ENCODE measurements at places on chromosomes 13 and 19.
A peak's percentile ranks its signal among the peaks of the same experiment; 100 is the strongest.

- DNase-seq = no peak
Measured at GRCh38 chr19:13083627-13084026, 19.0 kb downstream of the LYL1 start.

DNA sequence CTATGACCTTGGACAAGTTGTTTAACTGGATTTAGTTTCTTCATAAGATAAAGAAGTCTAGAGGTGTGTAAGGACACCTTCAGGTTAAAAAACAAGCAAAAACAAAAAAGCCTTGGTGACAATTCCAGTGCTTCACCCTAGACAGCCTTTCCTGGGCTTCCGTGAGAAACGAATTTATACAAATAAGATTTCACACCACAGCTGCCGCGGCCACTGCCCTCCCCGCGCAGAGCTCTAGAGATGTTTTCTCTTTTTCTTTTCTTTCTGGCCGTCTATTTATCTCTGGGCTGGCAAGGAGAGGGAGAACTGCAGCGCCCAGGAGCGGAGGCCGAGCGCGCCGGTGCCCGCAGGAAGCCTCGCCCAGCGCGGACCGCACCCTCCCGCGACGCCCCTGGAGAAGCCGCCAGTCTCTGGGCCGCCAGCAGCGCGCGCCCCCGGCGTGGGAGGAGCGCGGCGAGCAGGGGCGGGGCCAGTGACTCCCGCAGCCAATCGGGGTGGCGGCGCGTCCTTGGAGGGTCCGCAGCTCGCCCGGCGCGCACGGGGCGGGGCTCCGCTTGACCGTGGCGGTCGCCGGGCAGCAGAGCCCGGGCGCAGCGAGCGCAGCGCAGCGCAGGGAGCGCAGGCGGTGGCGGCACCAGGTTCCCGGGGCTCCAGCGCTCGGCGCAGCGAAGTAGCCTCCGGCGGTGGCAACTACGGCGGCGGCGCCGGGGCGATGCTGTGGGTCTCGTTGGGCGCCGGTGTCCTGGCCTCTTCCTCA lies 107.0 kb downstream of the RXFP2 start:
- peak; percentile 85 for DNase-seq

- no peak for DNase-seq
Measured at GRCh38 chr13:23455401-23456185, 22.1 kb upstream of the SACS start.

DNA sequence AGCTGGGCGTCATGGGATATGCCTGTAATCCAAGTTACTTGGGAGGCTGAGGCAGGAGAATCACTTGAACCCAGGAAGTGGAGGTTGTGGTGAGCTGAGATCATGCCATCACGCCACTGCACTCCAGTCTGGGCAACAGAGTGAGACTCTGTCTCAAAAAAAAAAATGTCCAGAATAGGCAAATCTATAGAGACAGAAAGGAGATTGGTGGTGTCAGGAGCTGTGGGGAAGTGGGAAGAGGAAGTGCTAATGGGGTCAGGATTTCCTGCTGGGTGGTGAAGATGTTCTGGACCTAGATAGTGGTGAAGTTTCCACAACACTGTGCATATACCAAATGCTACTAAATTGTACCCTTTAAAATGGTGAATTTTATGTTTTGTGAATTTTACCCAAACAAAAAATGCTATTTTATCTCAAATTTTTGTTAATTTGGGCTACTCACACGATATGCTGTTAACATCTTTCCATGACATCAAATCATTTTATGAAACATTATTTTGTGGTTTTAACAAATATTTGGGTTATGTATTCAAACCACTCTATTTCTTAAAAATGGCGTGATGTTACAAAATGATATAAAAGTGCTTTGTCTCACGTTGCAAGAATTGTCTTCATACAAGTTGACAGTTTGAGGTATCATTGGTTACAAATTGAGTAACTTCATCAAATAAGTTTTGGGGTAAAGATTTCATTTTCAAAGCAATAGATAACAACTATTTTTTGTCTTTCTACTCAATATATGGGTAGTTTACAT lies 7.4 kb upstream of the CYP4F3 start:
- DNase-seq = no peak

DNA sequence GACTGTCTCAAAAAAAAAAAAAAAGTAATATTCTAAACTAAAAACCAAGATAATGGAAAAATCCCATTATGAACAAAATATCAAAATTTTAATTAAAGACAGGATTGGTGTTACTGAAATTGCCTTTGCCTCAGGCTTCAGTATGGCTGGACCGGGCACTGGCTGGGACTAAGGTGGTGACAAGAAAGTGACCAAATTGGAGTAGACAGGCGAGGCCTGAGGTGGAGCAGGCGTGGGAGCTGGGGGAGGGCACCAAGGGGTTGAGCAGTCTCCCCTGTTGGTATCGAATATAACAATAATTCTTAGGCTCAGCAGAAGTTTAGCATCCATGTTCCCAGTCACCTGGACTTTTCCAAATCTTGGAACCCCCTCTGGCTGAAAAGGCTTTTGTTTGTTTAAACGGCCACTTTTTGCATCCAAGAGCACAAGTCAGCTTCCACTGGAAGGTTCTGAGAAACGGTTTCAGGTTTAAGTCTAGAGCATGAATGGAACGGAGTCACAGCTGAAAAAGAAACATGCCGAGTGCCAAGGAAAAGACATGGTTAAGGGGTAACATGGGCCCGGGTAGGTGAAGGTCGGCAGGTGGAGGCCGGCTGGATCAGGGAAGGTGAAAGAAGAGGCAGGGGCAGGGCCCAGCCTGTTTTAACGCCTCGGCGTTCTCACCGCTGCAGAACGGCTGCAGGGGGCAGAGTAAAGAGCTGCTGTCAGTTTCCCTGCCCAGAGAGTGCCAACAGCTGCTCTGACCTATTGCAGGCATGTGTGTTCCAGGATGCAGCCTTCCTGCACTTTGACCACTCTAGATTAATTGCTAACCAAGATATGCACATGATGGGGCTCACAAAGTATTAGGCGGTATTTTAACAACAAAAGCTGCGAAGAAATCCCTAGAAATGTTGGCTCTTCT lies 104.4 kb downstream of the TM9SF2 start:
- DNase-seq = no peak

GRCh38 chr19:16019691-16020448 lies 56.4 kb upstream of the TPM4 start:
- DNase-seq = no peak

GRCh38 chr13:107866941-107867623 lies 348.3 kb downstream of the LIG4 start:
- DNase-seq = no peak

DNA sequence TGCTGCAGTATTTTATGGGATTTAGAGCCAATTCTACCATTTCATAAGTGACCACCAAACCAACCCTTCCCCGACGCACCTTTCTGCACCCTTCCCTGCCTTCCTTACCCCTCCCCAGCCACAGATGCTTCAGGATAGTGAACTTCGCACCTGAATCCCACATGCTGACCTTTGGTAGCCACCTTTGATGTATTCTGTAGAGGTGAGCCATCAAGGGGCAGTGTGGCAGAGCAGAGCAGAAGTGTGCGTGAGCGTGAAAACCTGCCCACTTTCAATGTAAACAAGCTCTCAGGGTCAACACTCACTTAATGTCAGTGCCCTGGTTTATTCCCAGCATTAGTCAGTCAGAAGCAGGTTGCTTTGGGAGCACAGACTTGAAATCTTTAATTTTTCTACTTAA lies 107.7 kb downstream of the FRY start:
- no peak for DNase-seq

- DNase-seq = no peak
Measured at GRCh38 chr13:51895906-51896888, 34.4 kb downstream of the CCDC70 start.

- DNase-seq = no peak
Measured at GRCh38 chr19:51421229-51422052, 4.0 kb upstream of the SIGLEC10 start.

DNA sequence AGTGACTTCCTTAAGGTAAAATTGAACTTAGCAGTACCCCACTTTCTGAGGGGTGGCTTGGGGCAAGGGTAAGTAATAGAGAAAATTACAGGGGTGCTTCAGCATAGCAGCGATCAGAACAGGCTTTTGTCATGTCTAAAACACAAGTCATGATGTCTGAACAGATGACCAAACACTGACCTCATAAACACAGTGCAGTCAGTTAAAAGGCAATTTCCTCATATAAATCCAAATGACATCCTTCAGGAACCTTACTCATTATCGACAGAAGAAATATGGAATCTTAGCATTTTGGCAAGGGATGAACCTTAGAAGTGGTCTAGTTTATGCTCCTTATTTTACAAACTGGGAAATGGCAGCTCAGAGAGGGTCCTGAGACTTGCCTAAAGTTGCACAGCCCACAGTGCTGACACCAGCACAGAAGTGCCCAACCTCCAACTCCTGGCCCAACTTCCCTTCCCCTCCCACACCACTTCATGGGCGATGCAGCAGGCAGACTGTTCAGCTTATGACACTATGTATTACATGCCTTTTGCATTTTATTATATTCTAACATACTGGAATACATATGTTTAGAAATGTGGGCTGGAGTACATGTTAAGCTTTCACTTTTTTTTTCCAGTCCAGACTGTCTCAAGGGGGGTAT lies 3.6 kb downstream of the GJA3 start:
- no peak for DNase-seq

GRCh38 chr13:72839831-72840426 lies 58.0 kb downstream of the PIBF1 start:
- DNase-seq = peak; percentile 29

DNA sequence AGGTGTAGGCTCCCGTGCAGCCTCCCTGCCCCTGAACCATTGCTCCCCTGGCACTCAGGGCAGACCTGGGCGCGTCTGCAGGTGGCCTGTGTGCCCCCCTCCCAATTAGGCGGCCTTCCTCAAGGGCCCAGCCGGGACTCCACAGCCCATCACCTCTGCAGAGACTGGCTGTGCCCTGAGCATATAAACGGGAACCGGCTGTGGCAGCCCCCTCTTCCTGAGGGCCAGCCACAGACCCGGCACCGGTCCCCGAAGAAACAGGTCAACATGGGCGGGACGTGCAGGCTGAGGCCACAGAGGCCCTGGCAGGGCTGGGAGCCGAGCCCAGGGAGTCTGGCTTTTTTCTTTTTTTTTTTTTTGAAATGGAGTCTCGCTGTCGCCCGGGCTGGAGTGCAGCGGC lies 12.0 kb downstream of the PIAS4 start:
- no peak for DNase-seq

DNA sequence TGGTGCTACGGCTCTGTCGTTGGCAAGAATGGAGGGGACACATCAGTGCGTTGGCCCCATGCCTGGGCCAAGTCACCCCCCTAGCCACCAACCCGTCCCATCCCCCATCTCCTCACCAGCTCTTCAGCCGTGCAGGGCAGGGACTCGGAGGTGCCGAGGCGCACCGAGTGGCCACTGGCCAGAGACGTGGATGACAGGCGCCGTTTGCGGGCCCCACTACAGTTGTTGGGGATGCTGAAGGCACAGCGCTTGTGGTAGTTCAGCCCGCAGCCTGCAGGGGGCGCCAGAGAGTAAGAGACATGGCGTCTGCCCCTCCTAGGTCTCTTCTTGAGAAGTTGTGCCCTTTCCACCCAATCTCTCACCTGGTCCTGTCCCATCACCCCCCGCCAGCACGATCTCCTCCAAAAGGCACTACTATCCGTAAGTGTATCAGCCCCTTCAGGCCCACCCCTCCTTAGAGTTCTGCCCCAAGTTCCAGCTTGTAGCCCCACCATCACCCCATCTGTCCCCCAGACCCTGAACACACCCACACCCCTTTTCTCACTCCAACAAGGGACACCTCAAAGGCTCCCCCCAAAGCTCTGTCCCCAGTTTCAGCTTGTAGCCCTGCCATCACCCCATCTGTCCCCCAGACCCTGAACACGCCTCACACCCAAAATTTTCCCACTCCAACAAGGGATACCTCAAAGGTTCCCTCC lies 12.4 kb downstream of the PRKD2 start:
- no peak for DNase-seq

DNA sequence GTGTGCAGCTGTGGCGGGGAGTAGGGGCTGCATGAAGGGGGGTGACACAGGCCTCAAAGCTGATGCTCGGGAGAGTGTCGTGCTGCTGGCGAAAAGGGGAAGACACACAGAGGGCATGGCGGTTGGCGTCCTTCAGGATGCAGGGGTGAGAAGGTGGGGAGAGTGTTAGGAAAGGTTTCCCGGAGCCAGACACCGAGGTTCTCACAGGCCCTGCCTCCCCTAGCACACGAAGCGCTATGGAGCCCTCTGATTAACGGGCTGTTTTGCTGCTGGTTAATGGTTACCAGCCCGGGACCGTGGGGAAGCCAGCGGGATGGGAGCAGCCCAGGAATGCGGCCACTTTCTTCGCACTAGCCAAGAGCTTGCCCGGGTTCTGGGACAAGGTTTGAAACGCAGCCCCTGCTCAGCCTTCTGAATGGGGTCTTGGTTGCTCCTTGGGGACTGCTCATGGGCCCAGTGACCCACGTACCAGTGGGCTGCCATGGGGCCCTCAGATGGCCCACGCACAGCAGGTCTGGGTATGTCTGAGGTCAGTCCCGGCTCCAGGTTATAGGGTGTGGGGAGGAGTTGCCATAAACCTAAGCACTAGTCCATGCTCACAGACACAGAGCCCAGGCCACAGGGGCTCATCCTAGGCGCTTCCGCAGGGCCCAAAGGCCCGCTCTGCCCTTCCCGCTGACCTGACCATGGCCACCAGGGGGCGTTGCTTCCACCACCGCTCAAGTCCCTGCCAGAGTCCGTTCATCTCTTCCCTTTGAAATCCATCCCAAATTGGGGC lies 31.3 kb upstream of the ISYNA1 start:
- DNase-seq = no peak

GRCh38 chr19:4583961-4584669 lies 24.6 kb upstream of the SEMA6B start:
- DNase-seq = no peak

DNA sequence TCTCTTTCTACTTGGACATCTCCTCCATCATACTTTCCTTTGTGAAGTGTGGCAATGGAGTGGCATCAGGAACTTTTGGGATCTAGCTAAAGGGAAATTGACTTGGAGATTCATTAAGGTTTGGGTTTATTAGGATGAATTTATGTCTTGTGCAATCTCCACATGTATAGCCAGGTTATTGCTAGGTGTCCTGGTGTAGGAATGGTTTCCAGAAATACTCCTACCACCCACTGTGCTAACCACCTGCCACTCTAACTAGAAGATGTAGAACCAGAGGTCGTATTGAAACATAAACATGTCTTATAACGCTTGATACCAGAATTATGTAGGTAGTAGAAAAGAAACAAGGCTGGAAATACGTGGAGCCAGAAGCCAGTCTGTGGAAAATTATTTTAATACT lies 38.1 kb upstream of the MED4 start:
- DNase-seq = no peak

DNA sequence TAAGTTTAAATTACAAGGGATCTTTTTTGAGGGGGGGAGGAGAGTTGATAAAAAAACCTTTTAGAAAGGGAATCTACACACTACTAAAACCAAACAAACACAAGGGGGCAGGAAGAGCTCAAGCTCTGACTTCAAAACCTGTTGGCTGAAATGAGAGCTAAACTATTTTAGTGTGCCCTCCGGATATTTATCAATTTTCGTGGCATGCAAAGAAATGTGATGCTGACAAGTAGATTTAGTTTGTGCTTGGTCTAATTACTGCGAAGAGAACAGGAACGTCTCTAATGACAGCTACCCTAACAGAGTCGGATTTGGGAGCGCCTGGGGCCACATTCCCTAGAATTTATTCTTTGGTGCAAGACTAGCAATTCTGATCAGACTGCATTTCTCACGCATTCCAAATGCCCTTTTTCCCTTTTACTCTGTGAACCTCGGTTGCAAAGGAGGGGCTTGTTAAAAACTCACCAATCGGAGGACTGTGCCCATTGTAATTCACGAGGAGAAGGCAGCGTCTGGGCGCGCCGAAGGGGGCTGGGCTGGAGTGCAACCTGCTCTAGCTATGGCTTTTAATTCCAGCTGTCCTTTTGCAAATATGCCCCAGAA lies 802 bp upstream of the FREM2 start:
- DNase-seq = peak; percentile 39
